Epithelial cell of proximal tubule (primary cell): ENCODE measurements at places on chromosomes 6 and 20.

- no peak for DNase-seq
These were observed 3.3 kb upstream of the TREML4 start for GRCh38 chr6:41224800-41225199.

DNA sequence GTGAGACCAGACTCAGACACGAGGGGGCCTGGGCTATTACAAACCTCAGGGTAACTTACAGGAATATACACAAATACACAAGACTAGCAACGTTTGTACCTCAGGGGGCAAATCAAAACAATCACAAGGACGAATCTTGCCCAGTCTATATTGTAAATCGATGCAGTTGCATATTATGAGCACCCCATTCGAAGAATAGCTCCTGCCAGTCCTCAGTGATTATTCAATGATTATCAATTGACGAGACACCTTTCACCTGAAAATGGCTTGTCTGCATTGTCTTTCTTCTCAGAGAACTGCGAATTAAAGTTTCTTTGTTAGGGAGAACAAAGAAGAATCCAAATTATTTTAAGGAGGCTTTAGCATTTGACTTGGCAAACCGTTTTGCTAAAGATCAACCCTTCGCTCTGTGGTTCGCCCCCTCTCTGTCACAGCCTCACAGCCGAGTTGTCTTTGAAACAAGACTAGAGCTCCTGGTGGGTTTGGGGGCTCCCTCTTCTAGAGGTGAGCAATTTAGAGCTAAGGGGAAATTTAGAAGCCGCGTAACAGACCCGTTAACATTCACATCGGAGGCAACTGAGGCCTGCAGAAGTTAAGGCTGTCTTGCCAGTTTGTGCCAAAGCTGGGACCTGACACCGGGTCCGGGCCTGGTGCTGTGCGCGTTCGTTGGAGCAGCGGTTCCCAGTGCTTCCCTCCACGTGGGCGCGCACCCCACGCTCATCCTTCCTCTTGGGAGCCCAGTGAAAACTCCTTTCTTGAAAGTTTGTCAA is 24.9 kb upstream of the MAP3K7 start:
- DNase-seq = no peak

GRCh38 chr6:124530926-124531325 is 431.3 kb upstream of the RNF217 start:
- no peak for DNase-seq

GRCh38 chr20:48635791-48636267 is 192.0 kb downstream of the PREX1 start:
- DNase-seq = no peak

DNA sequence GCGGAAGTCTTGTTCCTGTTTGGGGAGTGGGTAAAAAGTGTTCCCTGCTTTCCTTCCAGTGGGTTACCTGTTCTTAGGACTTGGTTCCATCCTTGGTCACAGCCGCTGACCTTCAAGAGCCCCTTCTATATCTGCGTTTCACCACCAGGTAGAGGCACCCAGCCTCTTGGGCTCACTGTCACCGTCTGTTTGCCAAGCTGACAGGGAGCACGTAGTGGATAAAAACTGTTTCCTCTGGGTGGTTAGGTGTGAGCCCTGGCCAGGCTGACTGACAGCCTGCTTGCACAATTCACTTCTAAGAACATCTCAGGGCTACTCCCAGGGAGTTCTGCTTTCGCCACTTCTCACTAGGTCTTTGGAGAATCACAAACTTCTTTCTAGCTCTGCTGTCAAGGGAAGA is 1.8 kb upstream of the JPH2 start:
- DNase-seq = no peak

DNA sequence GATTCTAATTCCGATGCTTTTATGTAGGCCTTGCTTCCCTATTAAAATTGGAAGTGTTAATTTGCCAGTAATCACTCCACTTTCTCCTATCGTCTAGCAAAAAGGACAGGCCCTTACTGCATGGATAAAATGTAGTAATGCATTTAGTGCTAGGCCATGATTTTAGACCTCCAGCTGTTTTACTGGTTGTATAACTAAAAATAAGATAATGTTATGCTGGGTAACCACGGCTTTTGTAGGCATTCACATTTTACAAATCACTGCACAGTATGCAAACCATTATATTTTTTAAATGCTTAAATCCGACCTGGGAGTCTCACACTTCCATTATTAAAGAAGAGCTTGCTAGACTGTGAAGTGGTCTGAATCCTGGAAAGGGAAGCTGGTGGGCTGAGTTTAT is 179.5 kb downstream of the TFAP2A start:
- no peak for DNase-seq

DNA sequence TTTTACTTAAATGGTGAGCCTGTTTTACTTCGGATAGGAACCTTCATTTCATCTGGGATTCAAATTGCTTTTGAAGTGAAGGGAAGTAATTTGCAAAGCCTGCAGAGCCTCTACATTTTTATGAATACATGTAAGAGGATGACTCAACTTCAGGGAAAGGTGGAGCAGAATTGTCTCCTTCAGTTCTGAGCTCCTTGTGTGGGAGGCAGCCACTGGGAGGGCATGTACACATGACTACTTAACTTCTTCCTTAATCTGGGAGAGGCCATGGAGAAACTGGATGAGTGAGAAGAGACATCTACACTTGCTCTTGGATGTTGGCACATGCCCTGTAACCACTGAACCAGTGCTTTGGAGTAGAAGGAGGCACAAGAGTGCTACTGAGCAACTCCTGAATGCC is 145.1 kb upstream of the NRSN1 start:
- no peak for DNase-seq

DNA sequence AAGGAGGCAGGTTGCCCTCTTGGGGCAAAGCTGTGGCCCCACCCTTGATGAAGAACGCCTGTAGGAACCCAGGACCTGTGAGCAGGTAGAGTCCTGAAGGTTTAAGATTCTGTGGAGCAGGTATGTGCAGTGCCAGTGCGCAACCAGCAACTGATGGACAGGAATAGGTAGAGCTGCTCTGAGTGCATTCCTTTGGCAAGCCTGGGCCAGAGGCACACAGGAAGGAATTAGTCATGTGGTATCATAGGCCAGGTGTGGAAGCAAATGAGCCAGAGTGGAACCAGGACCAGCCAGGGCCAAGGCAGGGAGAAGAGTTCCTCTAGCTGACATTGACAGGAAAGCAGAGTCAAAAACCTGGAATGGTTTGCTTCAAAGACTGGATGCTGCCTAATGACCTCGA is 1.4 kb upstream of the KHDC1 start:
- DNase-seq = no peak

DNA sequence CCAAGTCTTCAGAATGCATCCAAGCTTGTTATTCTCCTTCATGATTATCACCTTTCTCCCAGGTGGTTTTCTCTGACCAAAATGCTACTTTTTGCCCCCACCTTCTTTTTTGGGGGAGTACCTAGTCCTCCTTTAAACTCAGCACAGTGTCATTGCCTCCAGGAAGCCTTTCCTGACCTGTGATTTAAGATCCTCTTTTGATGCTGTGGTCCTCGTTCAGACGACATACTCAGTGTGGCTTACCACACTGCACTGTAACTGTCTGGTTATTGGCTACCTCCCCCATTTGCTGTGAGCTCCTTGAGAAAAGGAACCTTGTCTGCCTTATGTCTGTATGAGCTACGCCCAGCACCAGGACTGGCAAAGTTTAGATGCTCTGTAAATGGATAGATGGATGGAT is 14.6 kb downstream of the SAYSD1 start:
- DNase-seq = no peak

DNA sequence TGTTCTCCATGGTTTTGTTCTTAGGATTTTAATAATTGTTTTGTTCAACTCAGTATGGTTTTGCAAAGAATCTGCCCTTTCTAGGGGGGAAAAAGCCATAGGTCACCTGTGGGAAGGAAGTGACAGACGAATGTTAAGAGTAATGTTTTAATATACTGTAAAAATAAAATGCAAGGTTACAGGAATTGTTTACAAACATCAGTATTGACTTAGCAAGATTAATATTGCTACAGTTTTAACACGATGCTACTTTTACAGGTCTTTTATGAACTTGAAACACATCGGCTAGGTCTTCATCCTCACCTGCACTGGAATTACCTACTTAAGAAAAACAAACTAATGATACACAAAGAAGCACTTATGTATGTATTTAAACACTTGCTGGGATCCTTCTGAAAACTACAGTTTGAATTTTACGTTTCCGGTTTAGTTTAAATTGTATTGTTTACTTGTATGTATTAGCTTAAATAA is 1.7 kb upstream of the NKX2-4 start:
- no peak for DNase-seq

GRCh38 chr6:40953486-40953885 is 85.5 kb downstream of the UNC5CL start:
- DNase-seq = no peak

DNA sequence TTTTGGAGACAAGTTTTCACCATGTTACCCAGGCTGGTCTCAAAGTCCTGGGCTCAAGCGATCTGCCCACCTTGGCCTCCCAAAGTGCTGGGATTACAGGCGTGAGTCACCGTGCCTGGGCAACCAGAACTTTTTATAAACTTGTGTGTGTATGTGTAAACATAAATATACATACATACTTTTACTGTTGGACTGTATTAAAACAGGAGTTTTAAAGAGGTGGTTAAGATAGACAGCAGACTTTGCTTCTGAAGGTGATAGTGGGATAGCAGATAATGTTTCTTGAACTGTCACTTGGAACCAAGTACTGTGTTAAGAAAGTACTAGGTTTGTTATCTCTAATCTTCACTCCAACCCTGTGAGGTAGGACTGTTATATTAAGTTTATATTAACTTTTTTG is 28.6 kb upstream of the MAPK13 start:
- DNase-seq = no peak

GRCh38 chr6:156901309-156902019 is 124.3 kb downstream of the ARID1B start:
- DNase-seq = no peak
